ENCODE measurements at places on chromosomes 5 and 9.

GRCh38 chr9:20314981-20315380 is 307.3 kb downstream of the MLLT3 start:
- DNase-seq, result no peak

GRCh38 chr5:180915924-180916323 is 17.0 kb downstream of the BTNL8 start:
- no peak for DNase-seq

GRCh38 chr5:6902094-6902493 is 188.9 kb downstream of the TENT4A start:
- DNase-seq, result no peak

DNA sequence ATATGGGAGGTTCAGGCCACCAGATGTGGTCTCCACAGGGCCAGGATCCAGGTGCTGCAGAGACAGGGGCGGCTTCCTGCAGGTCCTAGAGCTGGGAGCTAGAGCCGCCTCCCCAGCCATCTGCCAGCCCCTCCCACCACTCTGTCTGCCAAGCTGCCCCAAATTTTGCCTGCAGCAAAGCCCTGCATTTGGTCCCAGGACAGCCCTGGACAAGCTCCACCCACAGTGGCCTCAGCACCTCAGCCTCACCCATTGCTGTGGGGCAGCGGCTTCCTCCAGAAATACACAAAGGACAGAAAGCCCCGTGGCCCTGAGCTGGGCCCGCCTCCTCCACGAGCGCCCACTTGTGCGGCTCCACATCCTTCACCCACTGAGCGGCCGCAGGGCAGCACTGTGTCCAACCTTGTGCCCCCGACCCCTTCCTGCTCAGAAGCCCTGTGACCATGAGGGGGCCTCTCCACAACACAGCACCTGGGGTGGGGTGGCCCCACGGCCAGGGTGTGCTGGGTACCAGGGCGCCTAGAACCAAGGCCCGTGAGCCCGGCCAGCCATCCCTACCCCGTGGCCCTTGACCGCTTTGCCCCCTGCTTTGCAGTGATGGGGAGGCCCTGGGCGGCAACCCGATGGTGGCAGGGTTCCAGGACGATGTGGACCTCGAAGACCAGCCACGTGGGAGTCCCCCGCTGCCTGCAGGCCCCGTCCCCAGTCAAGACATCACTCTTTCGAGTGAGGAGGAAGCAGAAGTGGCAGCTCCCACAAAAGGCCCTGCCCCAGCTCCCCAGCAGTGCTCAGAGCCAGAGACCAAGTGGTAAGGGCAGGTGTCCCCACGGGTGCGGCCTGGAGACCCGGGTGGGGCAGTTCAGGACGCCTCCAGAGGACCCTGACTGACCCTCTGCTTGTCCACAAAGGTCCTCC is 3.7 kb upstream of the AJM1 start:
- no peak for DNase-seq

- DNase-seq, result no peak
Observed at GRCh38 chr5:180380856-180381255, 27.7 kb upstream of the GFPT2 start.

DNA sequence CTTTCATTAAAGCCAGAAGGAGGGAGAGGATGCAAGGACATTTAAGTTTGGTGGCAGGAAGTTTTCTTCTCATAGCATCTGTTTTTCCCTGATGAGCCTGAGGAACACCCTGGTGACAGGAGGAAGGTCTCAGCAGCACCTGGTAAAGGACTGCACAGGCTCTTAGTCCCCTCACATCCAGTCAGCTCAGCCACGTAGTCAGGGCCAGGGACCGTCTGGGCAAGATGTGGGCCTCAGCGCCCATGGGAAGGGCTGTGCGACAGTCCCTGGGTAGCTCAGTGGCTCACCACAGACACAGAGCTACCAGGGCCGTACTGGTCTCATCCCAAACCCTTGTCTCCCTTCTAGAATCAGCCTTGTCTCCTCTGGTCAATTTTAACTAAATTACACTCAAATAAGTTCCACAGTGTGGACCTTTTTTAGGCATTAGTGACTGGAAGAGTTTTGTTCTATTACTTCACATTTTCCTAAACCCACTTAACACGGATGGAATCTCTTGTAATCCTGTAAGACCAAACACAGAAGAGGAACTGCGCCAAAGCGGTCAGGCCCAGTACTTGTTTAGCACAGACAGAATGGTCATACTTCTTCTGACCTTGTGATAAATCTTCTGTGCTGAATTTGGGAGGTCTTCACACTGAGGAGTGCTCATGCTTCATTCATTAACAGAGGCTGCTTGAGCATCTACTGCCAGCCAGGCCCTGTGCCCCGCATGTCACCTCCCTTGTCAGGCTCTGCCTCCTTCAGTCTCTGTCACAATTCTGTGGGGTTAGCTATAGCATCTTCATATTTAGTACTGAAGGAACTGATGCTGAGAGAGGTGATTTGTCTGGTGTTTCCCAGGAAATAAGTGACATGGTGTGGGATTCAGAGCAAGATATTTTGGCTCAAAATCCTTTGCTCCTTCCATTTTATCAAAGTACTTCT is 91.4 kb downstream of the ANGPTL2 start:
- DNase-seq, result no peak

- DNase-seq, result no peak
Observed at GRCh38 chr5:176413709-176414191, 2.6 kb downstream of the CLTB start.

DNA sequence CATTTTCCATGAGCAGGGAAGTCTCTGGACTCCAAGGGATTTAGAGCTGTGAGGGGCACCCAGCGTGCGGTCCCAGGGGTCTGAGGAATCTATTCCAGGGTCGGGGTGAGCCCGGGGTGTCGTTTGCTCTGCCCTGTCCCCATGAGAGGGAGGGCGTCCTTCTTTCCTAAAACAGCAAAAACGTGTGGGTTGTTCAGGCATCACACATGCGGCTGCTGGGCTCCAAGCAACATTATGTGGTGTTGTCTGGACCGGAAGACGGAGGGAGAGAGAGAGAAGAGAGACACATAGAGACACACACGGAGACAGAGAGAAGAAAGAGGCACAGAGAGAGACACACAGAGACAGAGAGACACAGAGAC is 42.7 kb upstream of the COL5A1 start:
- no peak for DNase-seq

GRCh38 chr5:173923218-173924095 is 35.3 kb downstream of the CPEB4 start:
- DNase-seq, result no peak

DNA sequence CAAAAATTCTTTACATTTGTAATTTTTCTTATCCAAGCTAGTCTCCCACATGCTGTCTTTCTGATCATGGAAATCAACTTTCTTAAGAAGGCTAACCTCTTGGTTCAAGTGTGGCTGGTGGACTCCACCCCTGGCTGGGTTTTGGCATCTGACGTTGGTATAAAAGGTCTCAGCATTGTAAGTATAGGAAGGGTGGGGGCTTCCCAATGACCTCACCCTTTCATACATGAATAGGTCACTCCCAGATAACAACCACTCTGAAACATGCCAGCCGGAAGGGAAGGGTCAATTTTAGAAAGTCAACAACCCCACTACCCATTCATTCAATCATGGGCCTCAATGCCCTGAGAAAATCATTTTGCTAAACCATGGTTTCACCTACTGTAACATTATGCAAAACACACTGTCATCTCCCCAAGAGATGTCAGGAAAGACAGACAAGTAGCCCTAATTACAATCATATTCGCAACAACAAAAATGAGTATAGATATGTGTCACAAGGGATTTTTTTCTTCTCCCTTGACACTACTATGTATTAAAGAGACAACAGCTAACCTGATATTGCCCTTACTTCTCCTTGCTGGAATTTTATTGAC is 31.9 kb upstream of the PCSK5 start:
- no peak for DNase-seq

- DNase-seq, result no peak
Observed at GRCh38 chr9:123640792-123641222, 284.8 kb downstream of the CRB2 start.

- DNase-seq, result no peak
Observed at GRCh38 chr5:71652803-71653543, 65.8 kb downstream of the MCCC2 start.

- DNase-seq, result no peak
Observed at GRCh38 chr9:68416936-68417564, 60.6 kb downstream of the PGM5 start.

DNA sequence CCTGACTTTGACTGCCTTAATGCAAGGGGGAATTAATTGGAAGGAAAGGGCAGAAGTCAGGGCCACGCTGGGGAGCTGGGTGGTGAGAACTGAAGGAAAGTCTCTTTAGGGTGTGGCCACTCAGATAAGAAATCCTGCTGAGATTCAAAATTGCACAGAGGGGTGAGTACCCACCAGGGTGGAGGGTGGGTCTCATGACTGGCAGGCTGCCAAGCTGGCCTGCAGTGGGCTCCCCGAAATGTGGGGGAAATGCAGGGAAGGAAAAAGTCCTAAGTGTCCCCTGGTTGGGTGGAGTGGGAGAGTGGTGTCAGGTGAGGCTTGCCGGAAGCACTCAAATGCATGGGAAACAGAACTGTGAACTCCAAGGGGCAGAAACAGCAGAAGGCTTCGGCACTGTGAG is 24.1 kb downstream of the TSPAN17 start:
- DNase-seq, result no peak

DNA sequence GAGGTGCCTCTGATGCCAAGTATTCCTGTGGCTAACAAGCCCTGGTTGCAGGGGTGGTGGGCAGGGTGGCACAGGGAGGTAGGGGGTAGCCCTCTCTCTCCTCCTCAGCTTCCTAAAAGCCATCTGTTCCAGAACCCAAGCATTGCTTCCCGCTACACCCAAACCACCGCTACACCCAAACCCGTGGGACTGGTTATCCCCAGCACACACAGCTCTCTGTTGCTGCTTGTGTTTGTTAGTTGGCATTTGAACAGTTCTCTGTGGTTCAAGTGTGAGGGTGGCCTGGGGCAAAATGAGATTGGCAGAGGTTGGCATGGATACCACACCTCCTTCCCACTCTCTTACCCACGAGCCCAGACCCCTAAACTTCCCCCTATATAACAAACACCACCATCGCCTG is 40.4 kb downstream of the SPARC start:
- no peak for DNase-seq

GRCh38 chr9:119739476-119739875 is 370.2 kb upstream of the BRINP1 start:
- DNase-seq, result no peak

GRCh38 chr5:125484272-125484741 is 737.9 kb upstream of the ZNF608 start:
- no peak for DNase-seq

GRCh38 chr5:169860585-169860984 is 119.7 kb downstream of the INSYN2B start:
- no peak for DNase-seq

GRCh38 chr9:13437866-13438265 is 158.4 kb upstream of the MPDZ start:
- no peak for DNase-seq

DNA sequence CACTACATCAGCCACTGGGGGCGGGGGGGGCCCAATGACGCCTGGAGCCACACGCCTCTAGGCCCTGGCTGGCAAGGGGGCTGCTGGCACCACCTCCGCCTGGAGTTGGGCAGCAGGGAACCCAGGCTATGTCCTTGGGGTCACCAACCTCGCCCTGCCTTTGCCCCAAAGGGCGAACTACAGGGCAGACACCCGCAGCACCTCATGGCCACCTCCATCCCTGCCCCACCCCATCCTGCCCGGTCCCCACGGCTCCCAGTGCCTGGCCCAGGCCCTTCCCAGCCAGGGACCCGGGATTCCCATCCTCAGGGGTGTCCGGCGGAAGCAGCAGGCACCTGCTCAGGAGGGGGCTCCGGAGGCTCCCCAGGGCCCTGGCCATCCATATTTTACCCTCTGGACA is 37.0 kb downstream of the NACC2 start:
- DNase-seq, result no peak

DNA sequence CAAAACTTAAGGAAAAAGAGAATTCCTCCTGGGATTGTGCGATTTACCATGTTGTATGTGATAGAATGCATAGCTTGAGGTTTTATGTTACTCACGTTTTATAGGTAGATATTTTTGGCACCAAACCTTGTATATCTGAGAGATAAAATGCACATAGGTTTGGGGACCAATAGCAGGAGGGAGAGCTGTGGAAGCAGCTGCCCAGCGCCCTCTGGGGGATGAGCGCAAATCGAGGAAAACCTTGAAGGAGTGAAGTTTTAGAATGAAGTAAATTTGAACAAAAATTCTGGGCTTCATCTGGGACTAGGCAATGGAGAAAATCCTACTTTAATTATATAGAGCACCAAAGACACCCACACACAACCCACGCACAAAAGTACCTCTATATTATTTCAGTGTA is 197.0 kb downstream of the ADCY2 start:
- DNase-seq, result no peak

- no peak for DNase-seq
Observed at GRCh38 chr9:112761912-112762655, 11.5 kb downstream of the SNX30 start.

DNA sequence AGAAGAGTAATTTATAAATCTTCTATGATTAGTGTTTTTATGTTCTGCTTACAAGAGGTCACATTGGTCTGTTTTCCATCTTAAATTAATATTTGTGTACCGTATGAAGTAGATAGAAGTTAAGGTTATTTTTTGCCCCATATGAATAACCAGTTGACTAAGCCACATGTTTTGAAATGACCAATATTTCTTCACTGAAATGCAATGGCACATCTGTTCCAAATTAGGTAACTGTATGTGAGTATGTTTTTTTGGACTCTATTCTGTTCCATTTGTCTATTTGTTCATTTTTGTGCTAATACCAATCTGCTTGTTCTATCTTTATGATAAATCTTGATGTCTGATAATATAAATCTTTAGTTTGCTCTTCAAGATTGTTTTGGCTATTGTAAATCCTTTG is 17.7 kb downstream of the JAK2 start:
- DNase-seq, result no peak

DNA sequence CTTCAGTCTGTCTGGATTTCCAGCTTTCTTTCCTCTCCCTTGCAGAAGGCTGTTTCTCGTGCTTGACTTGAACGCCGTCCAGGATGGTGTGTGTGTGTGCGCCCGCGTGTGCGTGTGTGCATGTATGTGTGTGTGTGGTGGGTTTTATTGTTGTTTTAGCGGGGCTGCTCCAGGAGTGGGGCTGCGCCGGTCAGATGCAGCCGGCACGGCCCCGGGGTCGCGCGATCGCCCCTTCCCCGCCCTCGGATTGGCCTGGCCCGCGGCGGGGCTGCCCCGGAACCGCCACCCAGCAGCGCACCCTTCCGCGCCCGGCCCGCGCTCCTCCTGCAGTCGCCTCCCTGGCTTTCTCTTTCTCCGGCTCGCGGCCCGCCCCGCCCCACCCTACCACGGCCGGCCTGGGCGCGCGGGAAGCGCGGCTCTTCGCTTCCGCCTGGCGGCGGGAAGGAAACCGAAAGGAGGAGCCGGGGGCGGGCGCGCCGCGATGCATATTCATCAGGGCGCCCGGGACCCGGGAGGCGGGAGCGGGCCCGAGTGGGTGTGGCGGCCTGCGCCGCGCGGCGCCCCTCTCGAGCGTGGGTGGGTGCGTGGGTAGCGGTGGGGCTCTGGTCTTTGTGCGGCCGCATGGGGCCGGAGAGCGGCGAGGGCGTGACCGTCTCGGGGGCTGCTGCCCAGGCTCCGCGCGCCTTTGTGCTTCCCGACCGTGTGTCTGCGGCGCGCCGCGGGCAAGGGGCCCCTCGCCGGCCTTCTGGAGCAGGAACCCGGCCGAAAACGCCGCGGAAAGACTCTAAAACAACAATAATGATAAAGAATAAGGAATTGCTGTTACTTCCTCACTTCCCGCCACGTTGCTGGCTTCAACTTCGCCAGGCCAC is 8.5 kb upstream of the NFIB start:
- DNase-seq, result peak; percentile 39
